ENCODE measurements at places on chromosomes 1 and 21.

GRCh38 chr1:22839806-22840205 is 129.2 kb downstream of the EPHB2 start:
- DNase-seq: no peak

DNA sequence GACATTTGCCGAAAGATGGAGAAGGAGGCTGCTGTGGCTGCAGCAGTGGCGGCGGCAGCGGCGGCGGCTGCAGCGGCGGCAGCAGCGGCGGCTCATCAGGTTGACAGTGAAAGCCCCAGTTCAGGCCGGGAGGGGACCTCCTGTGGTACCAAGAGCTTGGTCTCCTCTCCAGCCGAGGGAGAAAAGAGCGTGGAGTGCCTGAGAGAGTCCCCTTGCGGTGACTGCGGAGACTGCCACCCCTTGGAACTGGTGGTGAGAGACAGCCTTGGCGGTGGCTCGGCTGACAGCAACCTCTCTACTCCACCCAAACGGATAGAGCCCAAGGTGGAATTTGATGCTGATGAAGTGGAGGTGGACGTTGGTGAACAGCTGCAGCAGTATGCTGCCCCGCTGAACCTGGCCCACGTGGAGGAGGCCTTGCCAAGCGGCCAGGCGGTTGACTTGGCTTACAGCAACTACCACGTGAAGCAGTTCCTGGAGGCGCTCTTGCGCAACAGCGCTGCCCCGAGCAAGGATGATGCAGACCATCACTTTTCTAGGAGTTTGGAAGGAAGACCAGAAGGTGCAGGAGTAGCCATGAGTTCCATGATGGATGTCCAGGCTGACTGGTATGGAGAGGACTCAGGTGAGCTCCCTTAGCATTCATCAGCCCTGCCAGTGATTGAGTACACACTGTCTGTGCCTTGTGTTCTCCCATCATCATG is 6.3 kb downstream of the ZBTB8B start:
- no peak for DNase-seq

- DNase-seq: no peak
Measured at GRCh38 chr1:187853505-187853904, 1024.8 kb downstream of the PLA2G4A start.

GRCh38 chr1:28064064-28064463 is 24.3 kb downstream of the EYA3 start:
- no peak for DNase-seq

DNA sequence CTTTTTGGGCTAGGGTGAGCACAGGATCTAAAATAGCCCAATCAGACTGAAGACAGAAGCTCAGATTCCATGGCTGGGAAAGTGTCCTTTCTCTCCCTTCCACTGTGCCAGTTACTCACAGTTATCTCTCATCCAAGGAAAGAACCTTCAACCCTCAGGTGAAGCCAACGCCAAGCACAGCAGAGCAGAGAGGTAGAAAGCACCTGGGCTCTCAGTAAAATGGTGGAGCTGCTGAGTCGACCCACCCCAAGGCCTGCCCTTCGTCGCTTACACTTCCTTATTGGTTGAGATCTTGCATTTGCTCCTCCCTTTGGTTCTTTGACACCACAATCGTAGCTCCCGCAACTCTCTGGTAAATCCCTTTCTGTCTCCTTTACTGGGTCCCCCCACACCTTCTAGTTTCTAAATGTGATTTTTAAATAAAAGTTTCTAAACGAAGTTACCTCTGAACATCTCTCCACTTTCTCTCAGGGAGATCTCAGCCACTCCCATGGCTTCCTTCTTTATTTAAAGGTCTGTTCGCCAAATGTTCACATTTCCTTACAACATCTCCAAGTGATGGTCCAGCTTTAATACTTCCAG is 27.5 kb upstream of the SLC30A1 start:
- DNase-seq: no peak

DNA sequence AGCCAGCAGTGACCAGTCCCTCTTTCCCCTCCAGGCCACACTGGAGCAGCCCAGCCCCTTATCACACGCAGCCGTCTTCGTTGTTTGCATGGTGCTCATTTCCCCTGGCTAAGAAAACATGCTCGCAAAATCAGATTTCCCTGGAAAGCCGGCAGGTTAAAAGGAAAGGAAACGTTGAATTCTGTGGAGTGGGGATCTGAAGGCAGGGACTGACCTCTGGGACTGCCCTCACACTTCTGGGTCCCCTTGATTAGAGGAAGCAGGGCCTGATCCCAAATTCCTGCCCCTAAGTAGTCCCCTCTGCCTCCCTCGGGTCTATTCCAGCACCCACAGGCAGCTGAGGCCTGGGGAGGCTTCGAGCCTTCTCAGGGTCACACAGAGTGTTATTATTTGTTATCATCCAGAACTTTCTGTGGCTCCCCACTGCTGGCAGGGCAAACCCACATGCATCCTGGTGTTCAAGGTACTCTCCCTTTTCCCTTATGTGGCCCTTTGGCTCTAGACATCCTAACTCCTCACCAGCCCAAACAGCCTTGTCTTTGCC is 125.2 kb upstream of the ZBTB40 start:
- DNase-seq: no peak

DNA sequence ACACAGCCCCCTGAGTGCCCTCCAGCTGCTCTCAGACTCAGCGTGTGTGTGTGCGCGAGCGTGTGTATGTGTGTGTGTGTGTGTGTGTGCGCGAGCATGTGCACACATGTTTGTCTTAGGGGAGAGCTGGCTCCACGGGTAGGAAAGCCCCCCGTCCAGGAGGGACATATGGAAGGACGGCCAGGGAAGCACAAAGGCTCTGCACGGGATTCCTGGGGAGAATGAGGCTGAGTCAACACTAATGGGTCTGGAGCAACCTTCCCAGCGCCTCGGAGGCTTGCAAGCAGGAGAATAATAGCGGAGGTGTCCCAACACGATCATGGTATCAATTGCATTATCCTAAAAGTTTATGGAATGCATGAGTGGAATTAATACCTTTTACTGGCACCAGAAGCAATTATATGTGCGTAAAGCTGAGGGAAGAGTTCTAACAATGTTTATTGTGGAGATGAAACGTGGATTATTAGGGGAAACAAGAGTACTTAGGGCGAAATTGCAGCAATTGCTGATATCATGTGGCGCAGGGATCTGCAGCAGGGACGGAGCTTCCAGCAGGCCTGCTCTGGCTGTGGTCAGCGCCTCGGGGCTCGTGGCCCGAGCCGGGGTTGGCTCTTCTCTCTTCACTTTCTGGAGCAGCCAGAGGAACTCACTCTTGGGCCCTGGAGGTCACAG is 40.3 kb upstream of the CCDC27 start:
- DNase-seq: no peak

GRCh38 chr1:935751-936231 is 12.1 kb downstream of the SAMD11 start:
- peak; percentile 84 for DNase-seq

DNA sequence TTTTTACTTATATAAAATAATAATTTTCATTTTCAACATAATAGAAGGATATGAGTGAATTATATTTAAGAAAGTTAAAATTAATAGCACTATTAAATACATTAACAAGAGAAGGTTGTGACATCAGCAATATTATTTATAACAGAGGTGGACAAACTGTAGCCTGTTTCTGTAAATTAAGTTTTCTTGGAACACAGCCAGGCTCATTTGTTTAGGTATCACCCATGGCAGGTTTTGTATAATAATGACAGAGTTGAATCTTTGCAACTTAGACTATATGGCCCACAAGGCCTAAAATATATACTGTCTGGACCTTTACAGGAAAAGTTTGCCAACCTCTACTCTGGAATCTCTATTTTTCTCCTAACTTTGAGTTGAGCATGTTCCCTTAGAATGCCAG is 42.8 kb upstream of the CACYBP start:
- DNase-seq: no peak

- no peak for DNase-seq
Measured at GRCh38 chr1:94382201-94382600, 36.0 kb upstream of the ABCD3 start.

- peak; percentile 72 for DNase-seq
Measured at GRCh38 chr1:36369061-36369861, 16.5 kb downstream of the STK40 start.

DNA sequence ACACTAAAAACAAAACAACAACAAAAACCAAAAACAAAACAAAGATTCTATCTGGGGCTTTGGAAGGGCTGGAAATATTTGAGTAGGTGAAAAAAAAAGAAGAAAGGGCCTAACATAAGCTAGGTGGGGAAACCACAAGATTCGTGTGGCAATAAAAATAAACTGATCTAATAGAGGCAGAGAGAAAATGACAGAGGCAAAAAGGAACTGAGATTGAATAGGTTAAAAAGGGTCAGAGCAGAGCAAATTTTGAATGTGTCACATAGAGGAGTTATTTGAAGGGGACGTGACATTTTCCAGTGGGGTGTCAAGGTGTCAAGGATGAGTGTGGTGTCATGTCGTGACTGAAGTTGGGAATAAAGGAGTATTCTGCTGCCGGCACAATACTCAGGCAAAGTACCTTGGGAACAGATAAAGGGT is 65.2 kb upstream of the RALGPS2 start:
- no peak for DNase-seq

- DNase-seq: no peak
Measured at GRCh38 chr1:87439821-87440220, 111.1 kb downstream of the LMO4 start.

DNA sequence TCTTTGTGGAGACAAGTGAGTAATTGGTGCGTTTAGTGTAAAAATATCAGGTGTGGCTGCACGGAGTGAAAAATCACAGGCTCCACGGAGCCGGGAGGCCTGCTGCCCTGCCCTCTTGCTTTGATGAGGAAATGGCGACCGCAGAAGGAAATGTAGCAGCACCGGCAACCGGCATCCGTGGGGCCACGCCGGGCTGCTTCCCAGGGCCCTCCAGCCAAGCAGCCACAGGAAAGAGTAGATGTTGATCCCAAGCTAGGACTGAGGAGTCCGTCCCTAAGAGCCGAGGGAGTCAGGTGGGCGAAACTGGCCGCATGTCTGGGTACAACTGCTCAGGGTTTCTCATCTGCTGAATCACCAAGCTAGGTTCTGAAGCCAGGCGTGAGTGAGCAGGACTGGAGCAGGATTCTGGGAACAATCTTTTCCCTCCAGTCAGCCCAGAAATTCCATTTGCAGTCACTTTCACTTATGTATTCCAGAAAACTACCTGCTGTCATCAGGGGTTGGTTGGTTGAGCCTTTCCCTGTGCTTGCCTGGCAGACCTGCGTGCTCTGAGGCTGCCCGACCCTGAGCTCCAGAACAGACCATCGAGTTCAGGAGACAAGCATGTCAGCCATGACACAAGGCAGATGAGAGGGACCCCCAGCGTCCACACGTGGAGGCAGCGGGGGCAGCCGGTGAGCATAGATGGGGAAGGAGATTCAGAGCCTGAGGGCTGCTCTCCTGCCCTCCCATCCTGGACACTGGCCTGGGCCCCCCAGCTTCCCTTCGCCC is 5.8 kb upstream of the ITGB2 start:
- no peak for DNase-seq

GRCh38 chr1:211781260-211781659 is 49.3 kb downstream of the LPGAT1 start:
- no peak for DNase-seq

GRCh38 chr1:240441669-240442068 is 170.3 kb downstream of the GREM2 start:
- DNase-seq: no peak

Data from NCI-H146 (cell line).